M059J (cell line): ENCODE measurements at places on chromosomes 3 and 15. TPM values are rescaled to one million over a fixed set of nuclear protein-coding genes. Genes with fewer than 3 reads are reported as not detected.

DNA sequence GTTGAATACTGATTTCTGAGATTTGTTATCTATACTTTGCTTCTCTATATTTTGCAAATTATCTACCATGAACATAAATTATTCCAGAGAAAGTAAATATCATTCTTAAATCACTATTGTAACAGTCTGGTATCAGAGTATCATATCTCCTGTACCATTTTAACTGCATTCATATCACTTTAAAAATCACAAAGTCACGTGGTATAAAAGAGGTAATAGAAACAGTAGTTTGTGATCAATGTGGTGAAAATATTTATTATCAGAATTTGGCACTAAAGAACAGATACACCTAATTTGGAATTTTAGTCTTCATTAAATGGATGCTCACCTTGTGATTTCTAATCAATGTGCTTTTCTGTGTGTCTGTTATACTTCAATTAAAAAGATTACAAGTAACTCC lies 47.8 kb downstream of the P3H2 start:
- no peak for DNase-seq

DNA sequence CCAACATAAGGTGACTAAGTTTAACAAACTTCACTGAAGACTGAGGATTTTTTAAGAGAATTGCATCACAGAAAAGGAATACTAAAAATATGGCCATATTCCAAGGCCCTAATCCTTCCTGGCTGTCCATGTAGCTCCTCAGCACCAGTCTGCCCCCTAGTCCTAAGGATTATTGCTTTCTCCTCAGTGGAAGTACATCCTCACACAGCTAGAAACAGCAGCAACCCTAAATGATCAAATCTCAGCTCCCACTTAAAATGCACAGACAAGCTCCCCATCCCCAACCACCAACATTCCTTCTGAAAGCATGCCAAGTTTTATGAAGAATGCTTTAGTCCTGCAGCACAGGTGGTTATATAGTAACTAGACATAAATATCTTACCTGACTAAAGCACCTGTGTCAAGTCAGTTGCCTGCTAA lies 14.7 kb downstream of the ST3GAL6 start:
- DNase-seq: peak; percentile 71

DNA sequence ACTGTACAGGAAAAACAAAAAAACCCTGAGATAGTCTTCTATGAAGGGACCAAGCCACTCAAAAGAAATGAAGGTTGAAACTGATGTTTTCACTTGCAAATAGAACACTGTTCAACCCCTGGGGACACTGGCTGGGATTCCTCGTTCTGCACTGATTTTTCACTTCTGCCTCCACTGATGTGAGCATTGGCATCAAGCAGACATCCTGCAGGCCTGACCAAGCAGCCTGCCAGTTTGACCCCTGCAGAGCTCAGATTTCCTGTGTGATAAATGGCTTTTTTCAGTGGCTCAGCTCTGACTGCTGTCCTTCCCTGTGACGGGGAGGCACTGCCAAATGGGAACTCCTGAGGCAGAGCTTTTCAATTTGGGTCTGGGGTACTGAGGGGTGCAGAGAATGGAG lies 50.0 kb downstream of the RASGRP1 start:
- peak; percentile 37 for DNase-seq

GRCh38 chr3:128439226-128439625 lies 27.5 kb downstream of the DNAJB8 start:
- no peak for DNase-seq

DNA sequence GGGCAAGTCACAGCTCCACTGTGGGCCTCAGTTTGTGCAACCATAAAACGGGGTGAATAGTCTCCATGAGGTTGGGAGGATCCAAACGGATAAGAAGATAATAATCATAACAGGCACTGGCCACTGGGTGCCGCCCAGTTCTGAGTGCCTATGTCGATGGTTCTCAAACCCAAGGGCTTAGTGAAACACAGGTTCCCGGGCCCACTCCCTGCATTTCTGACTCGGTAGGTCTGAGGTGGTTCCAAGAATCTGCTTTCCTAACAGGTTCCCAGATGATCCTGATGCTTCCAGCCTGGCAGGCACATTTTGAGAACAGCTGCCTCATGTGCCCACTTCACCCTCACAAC lies 21.2 kb downstream of the ALS2CL start:
- DNase-seq: no peak

The ABCC5 gene
- total RNA-seq: 6.7 and 11.6 TPM in 2 replicates
